ENCODE measurements at places on chromosomes 3 and 15.

- DNase-seq, result no peak
Measured at GRCh38 chr3:196765454-196765853, 25.8 kb downstream of the PAK2 start.

- no peak for DNase-seq
Measured at GRCh38 chr15:61025781-61026180, 203.3 kb downstream of the RORA start.

DNA sequence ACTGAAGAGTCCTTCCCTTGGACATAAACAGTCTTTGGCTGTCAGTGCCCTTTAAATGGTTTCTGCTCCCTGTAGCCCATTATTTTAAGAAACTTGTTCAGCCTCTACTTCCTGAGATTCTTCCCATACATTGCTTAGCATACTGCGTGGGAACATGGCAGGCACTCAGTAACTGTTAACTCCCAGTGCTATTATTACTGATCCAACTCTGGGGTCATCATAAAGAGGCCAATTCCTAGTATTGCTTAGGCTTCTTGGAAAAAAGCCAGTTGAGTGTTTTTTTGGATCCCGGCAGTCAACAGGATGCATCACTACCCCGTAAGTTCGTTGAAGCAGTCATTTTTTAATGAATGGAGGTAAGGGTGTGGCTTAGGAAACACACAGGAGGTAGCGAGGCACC, 206.2 kb upstream of the ADAMTS9 start:
- no peak for DNase-seq

DNA sequence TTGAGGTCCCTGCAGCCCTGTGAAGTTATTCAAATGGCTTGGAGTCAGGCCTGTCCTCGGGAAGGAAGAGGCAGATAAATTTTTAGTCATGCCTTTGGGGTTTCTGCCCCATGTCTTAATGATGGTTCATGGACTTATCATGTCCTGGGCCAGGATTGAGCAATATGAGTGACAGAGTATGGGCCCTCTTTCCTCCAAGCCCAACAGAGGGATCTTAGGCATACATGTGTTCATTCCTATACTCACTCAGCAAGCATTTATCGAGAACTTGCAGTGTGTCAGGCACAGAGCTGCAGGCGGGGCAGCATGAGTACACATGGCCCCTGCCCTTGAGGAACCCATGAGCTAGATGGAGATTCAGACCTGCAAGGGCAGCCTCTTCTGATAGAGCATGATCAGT, 6.2 kb downstream of the ESYT3 start:
- DNase-seq, result no peak

DNA sequence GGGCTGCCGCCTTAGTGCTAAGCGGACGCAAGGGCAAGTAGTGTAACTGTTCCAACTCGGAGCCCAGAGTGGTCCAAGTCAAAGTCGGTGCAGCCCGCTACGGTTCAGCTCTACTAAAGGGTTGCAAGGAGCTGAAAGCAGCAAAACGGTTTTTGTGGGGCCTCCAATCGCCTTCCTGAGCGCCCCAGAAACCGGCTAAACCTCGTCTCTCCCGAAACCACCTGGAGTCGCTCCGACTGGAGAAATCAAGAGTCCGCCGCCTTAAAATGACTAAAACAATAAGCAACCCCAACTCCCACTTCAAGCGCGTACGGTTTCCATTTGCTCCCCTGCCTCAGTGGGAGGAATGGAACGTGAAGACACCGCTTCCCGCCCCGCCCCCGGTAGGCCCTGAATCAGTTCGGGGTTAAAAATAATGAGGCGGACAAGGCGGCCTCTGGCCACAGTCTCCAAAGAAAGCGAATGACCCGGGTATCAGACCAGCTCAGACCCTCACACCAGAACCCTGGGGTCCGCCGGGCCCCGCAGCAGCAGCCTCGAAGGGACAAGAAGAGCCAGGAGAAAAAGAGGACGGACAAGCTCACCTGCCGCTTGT, 401 bp downstream of the SEC11A start:
- DNase-seq, result no peak

Data from stimulated activated CD8-positive, alpha-beta memory T cell treated with anti-CD3 and anti-CD28 coated beads, Interleukin-7, amount 100 ng/mL, for 4 hours (primary cell).